Naive thymus-derived CD4-positive, alpha-beta T cell (primary cell): ENCODE measurements at places on chromosomes 1 and 21. TPM values are rescaled to one million over a fixed set of nuclear protein-coding genes. Genes with fewer than 3 reads are reported as not detected.

The TCHHL1 gene
- polyA plus RNA-seq, result not detected

The PLA2G2F gene
- polyA plus RNA-seq, result not detected

The GPR37L1 gene
- 0.09 TPM for polyA plus RNA-seq

The C1QA gene
- polyA plus RNA-seq, result not detected

The OR2G3 gene
- polyA plus RNA-seq, result not detected

The SNAPIN gene
- 84.5 TPM for polyA plus RNA-seq

The SLC1A7 gene
- polyA plus RNA-seq, result not detected

The PCP4 gene
- not detected for polyA plus RNA-seq

The KCNC4 gene
- 2.1 TPM for polyA plus RNA-seq

GRCh38 chr1:233940908-233941307, 36.4 kb downstream of the SLC35F3 start:
- no peak overlapping the region for H3K27ac ChIP-seq
- H3K4me1 ChIP-seq, result no peaks in the 10 kb centered on the region
- H3K27me3 ChIP-seq, result no peaks in the 10 kb centered on the region
- H3K4me3 ChIP-seq, result no peak overlapping the region

- DNase-seq, result no peak
- no peaks in the 10 kb centered on the region for H3K27me3 ChIP-seq
- no peak overlapping the region for H3K4me3 ChIP-seq
- no peaks in the 10 kb centered on the region for H3K4me1 ChIP-seq
- no peak overlapping the region for H3K27ac ChIP-seq
Observed at GRCh38 chr1:167728818-167729410, 7.1 kb downstream of the MPZL1 start.

DNA sequence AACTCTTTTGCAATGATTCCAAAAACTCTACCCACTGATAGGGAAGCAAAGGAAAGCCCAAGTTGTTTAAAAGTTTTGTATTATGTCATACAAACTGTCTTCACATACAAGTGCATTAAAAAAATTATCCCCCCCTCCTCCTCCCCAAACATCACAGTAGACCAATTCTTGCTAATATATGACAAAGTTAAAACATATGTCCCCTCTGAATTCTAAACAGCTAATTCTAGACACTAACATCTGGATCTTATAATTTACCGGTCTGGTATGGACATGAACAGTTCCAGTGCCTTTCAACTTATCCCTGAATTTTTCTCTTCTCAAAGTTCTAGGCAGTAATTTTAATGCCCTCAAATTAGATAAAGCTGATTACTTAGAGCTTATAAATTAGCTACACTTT, 13.4 kb downstream of the RIT1 start:
- H3K36me3 ChIP-seq, result peaks cover 49% of the 10 kb centered on the region
- no peak overlapping the region for H3K27ac ChIP-seq
- no peaks in the 10 kb centered on the region for H3K27me3 ChIP-seq
- H3K4me1 ChIP-seq, result peaks cover 13% of the 10 kb centered on the region
- DNase-seq, result no peak

- DNase-seq, result no peak
- H3K27me3 ChIP-seq, result no peaks in the 10 kb centered on the region
- no peaks in the 10 kb centered on the region for H3K4me1 ChIP-seq
- H3K4me3 ChIP-seq, result no peak overlapping the region
- H3K36me3 ChIP-seq, result no peaks in the 10 kb centered on the region
Observed at GRCh38 chr1:219159946-219160645, 13.6 kb upstream of the LYPLAL1 start.

DNA sequence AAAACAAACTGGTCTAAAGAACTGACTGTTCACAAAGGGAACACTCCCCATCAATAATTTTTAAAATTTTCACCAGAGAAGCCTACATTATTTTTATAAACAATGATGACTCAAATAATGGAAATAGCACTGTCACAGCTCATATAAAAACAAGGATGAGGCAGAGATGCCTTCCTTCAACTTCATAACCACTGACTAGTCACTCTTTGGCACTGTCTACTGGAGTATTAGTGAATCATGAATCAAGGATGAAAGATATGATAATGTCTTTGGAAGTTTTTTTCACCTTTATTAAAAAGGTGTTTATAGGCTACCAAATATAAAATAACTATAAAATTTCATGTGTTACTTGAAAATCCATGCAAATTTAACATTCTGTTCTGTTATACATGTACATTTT, 316.9 kb downstream of the VAV3 start:
- DNase-seq, result no peak
- H3K4me1 ChIP-seq, result no peaks in the 10 kb centered on the region
- H3K27me3 ChIP-seq, result no peaks in the 10 kb centered on the region

DNA sequence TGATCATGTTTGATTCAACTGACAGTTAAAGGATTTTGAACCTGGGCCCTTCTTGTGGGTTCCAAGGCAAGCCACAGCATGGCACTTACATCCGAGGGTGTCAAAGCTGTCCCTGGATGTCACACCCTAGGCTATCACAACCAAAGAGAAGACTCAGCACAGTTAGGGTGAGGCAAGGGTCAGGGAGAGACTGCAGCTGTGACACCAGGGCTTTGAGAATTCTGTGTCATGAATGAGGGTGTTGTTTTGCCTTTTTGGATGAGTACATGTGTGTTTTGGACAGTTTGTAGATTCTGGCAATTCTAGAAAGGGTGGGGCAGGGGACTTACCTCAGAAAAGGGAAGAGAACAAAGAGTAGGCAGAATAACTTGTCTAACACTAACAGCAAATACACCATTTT, 37.8 kb upstream of the ZNF326 start:
- H3K4me3 ChIP-seq, result no peak overlapping the region
- no peak overlapping the region for H3K27ac ChIP-seq
- DNase-seq, result no peak
- H3K27me3 ChIP-seq, result no peaks in the 10 kb centered on the region

- H3K4me3 ChIP-seq, result no peak overlapping the region
- H3K27ac ChIP-seq, result no peak overlapping the region
- no peaks in the 10 kb centered on the region for H3K36me3 ChIP-seq
Observed at GRCh38 chr1:76754730-76755129, 112.5 kb upstream of the ST6GALNAC5 start.

DNA sequence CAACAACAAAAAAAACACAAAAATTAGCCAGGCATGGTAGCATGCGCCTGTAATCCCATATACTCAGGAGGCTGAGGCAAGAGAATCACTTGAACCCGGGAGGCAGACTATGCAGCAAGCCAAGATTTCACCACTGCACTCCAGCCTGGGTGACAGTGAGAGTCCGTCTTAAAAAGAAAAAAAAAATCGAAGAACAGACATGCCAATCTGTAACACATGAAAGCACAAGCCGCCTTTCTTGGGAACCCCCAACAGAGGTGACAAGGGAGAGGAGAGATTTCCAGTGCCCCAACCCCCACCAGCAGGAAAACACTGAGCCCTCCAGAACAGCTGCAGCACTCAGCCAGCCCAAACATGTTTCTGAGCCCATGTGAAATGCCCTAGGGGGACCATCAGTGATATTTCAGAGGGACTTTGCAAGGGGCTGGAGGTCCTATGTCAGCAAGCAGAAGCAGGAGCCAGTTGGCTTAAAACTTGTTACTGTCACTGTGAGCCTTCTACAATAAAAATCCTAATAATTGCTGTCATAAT, 14.2 kb upstream of the EFNA1 start:
- H3K27me3 ChIP-seq, result no peaks in the 10 kb centered on the region
- no peak for DNase-seq
- H3K4me3 ChIP-seq, result no peak overlapping the region

DNA sequence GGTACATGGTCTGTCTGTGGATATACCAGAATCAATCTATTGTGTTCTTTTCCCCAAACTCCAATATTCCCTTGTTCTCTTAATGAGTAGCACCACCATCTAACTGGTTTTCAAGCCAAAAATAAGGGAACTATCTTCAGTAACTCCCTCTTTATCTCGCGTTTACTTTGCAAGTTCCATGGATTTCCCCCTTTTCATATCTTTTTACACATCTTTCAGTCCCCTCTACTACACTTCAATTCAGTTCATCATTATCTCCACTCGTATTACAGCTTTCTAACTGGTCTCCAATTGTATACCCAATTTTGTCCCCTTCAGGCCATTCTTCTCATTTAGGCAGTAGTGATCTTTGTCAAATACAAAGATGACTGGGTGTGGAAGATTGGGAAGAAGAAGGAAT, 4.1 kb upstream of the TMCO1 start:
- peaks cover 13% of the 10 kb centered on the region for H3K4me1 ChIP-seq
- no peaks in the 10 kb centered on the region for H3K27me3 ChIP-seq
- H3K4me3 ChIP-seq, result no peak overlapping the region

- no peaks in the 10 kb centered on the region for H3K36me3 ChIP-seq
- no peak for DNase-seq
Observed at GRCh38 chr1:36778740-36779139, 255.6 kb downstream of the GRIK3 start.

DNA sequence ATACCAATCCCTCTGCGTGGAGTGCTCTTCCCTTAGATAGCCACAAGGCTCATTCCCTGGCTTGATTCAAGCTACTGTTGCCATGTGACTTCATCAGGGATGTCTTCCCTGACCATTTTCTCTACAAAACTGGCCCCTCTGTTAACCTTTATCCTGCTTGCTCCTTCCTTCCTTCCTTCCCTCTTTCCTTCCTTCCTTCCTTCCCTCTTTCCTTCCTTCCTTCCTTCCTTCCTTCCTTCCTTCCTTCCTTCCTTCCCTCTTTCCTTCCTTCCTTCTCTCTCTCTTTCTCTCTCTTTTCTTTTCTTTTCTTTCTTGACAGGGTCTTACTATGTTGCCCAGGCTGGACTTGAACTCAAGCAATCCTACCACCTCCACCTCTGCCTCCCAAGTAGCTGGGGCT, 6.2 kb upstream of the RYR2 start:
- H3K4me3 ChIP-seq, result no peak overlapping the region
- DNase-seq, result no peak
- no peaks in the 10 kb centered on the region for H3K4me1 ChIP-seq
- H3K27ac ChIP-seq, result no peak overlapping the region

DNA sequence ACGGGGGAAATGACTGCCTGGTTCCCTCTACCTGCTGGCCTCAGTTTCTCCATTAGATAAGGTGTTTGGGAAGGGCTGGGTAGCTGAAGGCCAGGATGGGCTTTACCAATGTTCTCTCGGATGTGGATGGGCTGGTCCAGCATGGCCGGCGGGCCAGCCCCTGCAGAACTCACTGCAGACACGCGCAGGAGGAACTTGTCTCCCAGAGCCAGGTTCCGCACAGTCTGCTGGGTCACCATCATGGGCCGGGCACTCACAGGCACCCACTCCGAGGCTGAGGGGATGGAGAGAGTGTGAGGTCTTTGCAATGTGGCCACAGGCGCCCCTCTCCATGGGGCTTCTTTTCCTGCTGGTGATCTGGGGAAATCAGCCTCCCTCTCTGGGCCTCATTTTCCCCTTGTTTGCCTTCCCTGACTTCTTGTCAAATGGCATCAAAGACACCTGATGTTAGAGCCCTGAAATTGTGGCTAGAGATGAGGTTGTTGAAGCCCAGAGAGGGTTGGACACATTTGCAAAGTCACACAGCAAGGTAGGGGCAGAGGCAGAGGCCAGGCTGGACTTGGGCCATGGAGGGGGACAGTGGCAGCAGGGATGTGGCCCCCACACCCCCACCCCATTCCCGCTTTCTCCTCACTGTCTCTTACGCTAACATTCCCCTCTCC, 1.2 kb downstream of the MYBPH start:
- no peaks in the 10 kb centered on the region for H3K27me3 ChIP-seq
- no peaks in the 10 kb centered on the region for H3K36me3 ChIP-seq
- no peak for DNase-seq
- H3K27ac ChIP-seq, result no peak overlapping the region

GRCh38 chr21:34526618-34527290, 14.7 kb upstream of the KCNE1 start:
- DNase-seq, result no peak
- H3K27me3 ChIP-seq, result no peaks in the 10 kb centered on the region
- peak overlapping the region; percentile 40 for H3K4me3 ChIP-seq
- H3K27ac ChIP-seq, result peak overlapping the region; percentile 36
- no peaks in the 10 kb centered on the region for H3K4me1 ChIP-seq
- peaks cover 4% of the 10 kb centered on the region for H3K36me3 ChIP-seq

- H3K4me1 ChIP-seq, result no peaks in the 10 kb centered on the region
- no peaks in the 10 kb centered on the region for H3K27me3 ChIP-seq
- no peak for DNase-seq
- no peaks in the 10 kb centered on the region for H3K36me3 ChIP-seq
- no peak overlapping the region for H3K4me3 ChIP-seq
- no peak overlapping the region for H3K27ac ChIP-seq
Observed at GRCh38 chr21:16605597-16605996, 875.8 kb downstream of the USP25 start.

GRCh38 chr1:208084220-208084619, 160.0 kb downstream of the PLXNA2 start:
- H3K27me3 ChIP-seq, result no peaks in the 10 kb centered on the region
- no peak overlapping the region for H3K27ac ChIP-seq
- no peak overlapping the region for H3K4me3 ChIP-seq
- no peaks in the 10 kb centered on the region for H3K36me3 ChIP-seq

DNA sequence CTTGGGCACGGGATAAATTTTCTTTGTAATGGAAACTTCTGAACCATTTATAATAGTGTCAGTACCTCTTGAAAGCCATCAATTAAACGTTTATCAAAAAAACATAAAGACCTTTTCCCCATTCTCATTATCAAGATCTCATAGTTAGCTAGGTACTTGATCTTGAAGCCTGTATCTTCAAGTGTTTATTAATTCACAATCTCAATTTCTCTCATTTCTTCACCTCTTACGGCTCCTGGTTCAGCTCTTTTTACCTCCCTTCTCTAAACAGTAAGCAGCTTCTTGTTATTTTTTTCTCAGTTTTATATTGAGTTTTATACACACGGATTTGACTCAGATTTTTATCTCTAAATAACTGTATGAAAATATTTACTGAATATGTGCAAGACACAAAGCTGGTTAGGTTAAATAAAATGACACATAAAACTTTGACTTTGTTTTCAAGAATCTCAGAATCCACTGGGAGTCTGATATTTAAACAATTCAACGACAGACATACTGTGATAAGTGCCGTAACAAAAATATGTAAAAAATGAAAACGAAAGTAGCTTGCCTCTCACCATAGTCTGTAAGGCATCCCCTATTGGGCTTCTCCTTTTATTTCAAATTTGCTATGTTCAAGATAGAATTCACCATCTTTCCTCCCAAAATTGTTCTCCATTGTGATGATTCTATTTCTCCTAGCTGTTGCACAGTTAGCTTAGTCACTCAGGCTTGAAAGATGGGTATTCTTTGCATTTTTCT, 411.6 kb upstream of the ZRANB2 start:
- H3K4me1 ChIP-seq, result no peaks in the 10 kb centered on the region
- no peaks in the 10 kb centered on the region for H3K36me3 ChIP-seq
- H3K4me3 ChIP-seq, result no peak overlapping the region
- H3K27me3 ChIP-seq, result no peaks in the 10 kb centered on the region

- H3K4me1 ChIP-seq, result no peaks in the 10 kb centered on the region
- no peaks in the 10 kb centered on the region for H3K27me3 ChIP-seq
- no peak overlapping the region for H3K4me3 ChIP-seq
Observed at GRCh38 chr21:45870851-45871615, 110.5 kb upstream of the COL6A1 start.

- no peaks in the 10 kb centered on the region for H3K4me1 ChIP-seq
- DNase-seq, result no peak
- H3K27ac ChIP-seq, result no peak overlapping the region
- no peak overlapping the region for H3K4me3 ChIP-seq
- H3K27me3 ChIP-seq, result no peaks in the 10 kb centered on the region
- no peaks in the 10 kb centered on the region for H3K36me3 ChIP-seq
Observed at GRCh38 chr1:246216906-246217305, 290.2 kb downstream of the SMYD3 start.
